ENCODE measurements at places on chromosomes 7 and 10. TPM values are rescaled to one million over a fixed set of nuclear protein-coding genes. Genes with fewer than 3 reads are reported as not detected.

The GPC2 gene
- total RNA-seq = 1.8 TPM

The TUBB8 gene
- not detected for total RNA-seq

The BICC1 gene
- total RNA-seq = 20.4 TPM

The AGAP6 gene
- 18.8 TPM for total RNA-seq

The FGFBP3 gene
- total RNA-seq = 2.0 TPM

- no peak for DNase-seq
These were observed 48.0 kb downstream of the CAMK2B start for GRCh38 chr7:44277391-44277790.

DNA sequence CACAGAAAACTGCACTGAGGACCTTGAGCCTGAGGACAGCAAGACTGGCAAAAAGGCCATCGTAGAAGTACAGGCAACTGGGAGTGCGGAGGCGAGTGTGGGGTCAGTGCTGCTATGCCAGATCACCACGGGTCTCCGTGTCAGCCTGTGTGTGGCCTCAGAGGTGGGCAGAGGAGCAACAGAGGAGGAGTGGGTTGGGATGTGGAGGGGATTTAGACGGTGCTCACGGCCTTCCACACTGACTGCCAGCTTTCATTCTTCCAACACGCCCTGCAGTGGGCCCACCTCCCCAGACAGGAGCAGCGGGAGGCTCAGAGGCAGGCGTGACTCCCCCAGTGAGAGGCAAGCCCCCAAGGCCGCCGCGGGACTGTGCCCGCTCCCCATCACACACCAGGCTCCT, 17.0 kb upstream of the ZMIZ1 start:
- DNase-seq = no peak

DNA sequence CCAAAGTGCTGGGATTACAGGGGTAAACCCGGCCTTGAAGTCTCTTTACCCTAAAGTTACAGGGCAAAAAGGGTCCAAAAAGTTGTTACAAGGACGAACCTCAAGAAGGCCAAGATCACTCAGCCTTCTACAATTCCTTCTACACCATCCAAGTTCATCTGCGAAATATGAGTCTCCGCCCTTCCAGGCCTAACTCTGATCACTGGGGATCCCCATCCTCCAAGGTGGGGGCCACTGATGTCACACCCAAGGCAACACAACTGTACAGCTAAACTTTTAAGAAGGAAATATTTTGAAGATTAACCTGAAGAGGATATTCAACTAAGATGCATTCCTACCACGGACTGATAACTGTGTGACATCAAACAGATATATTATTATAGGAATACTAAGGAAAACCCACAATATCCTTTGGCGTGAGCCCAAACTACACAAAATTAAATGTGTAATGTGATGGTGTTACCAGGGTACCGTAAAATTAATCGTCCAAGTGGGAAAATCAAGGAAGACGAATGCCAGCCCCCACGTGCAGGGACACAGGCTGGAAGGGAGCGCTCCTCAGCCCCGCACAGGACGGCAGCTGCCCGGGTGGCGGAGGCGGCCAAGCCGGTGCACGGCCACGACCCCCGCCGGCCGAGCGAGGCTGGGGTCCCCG, 1.0 kb downstream of the PAXIP1 start:
- no peak for DNase-seq

DNA sequence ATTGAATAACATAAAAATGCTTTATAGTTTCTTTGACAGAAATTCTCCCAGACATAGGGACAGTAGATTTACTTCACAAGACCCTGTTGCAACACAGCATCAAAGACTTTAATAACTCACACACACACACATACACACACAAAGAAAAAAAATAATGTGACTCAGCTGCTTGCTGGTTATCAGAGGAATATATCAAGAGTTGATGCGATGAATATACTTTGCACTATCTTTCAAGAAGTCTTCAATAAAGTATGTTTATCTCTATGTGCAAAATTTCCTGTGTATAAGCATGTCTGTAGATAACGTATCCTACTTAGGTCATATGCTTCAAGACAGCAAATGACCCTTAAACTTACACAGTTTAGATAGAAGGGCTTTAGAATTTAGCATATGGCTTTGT, 243.1 kb downstream of the ARL4A start:
- DNase-seq = no peak

- DNase-seq = no peak
These were observed 80.0 kb downstream of the ATXN7L1 start for GRCh38 chr7:105796365-105796764.

- no peak for DNase-seq
These were observed 683.9 kb downstream of the MAGI2 start for GRCh38 chr7:78769481-78770101.
